ENCODE measurements at places on chromosomes 7 and 10. TPM values are rescaled to one million over a fixed set of nuclear protein-coding genes. Genes with fewer than 3 reads are reported as not detected.

Gene MACC1
- total RNA-seq = 0.69 TPM

Gene PRSS2
- 12.0 TPM for total RNA-seq

GRCh38 chr7:11109659-11110058, 136.0 kb downstream of the PHF14 start:
- H3K4me3 ChIP-seq = no peak overlapping the region
- DNase-seq = no peak
- no peaks in the 10 kb centered on the region for H3K36me3 ChIP-seq
- no peaks in the 10 kb centered on the region for H3K4me1 ChIP-seq
- H3K27me3 ChIP-seq = no peaks in the 10 kb centered on the region
- H3K27ac ChIP-seq = no peak overlapping the region

DNA sequence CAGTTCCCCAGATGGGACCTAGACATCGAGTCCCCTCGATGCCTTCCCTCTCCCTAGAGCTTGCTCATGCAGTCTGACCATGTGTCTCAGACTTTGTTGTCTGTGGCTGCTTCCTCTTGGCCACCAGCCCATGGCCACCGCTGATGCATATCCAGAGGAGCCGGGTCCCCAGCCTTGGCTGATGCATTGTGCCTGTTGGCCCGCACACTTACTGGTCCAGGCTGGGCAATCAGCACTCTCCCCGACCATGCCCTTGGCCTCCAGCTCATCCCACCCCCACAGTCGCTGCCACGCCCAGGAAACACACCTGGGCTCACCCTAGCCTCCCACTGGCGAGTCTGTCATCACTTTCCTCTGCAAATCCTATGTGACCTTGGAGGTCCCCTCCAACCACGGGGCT, 10.1 kb downstream of the NPC1L1 start:
- H3K27ac ChIP-seq = no peak overlapping the region
- H3K4me3 ChIP-seq = no peak overlapping the region

- H3K4me1 ChIP-seq = no peaks in the 10 kb centered on the region
- H3K27ac ChIP-seq = no peak overlapping the region
Measured at GRCh38 chr10:93707623-93708022, 5.2 kb upstream of the FRA10AC1 start.

Gene CDHR3
- 3.8 TPM for total RNA-seq

DNA sequence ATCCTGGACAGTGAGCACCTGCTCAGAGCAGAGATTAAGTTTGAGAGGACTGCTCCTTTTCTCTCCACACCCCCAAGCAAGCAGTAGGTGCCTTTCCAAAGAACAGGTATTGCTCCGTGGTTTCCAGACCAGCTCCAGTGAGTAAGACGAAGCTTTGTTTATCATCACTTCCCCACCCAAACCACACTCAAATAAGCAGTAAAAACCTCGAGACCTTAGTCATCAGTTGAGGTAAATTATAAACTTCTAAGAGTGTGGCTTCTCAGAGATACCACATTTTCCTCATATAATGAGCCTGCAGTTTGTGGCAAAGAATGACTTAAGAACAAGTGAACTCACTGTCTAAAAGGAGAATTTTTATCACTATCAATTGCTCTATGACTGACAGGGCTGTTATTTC, 50.0 kb upstream of the GRB10 start:
- no peaks in the 10 kb centered on the region for H3K27me3 ChIP-seq
- no peaks in the 10 kb centered on the region for H3K36me3 ChIP-seq
- H3K27ac ChIP-seq = no peak overlapping the region
- DNase-seq = no peak

Gene RNLS
- 9.4 TPM for total RNA-seq

GRCh38 chr10:49679480-49679893, at the start of gene C10orf53:
C10orf53 (plus strand) TSS chr10:49679651; CDS start chr10:49679698, 47 bp downstream.
- H3K4me1 ChIP-seq = no peaks in the 10 kb centered on the region
- H3K36me3 ChIP-seq = no peaks in the 10 kb centered on the region
- no peaks in the 10 kb centered on the region for H3K27me3 ChIP-seq

- no peak overlapping the region for H3K4me3 ChIP-seq
- peak; percentile 60 for DNase-seq
- no peaks in the 10 kb centered on the region for H3K36me3 ChIP-seq
- no peaks in the 10 kb centered on the region for H3K4me1 ChIP-seq
- no peak overlapping the region for H3K27ac ChIP-seq
- no peaks in the 10 kb centered on the region for H3K27me3 ChIP-seq
Measured at GRCh38 chr7:155984028-155984580, 171.8 kb upstream of the SHH start.

Gene VENTX
- 7.4 TPM for total RNA-seq

GRCh38 chr10:10734356-10735064, 283.2 kb upstream of the CELF2 start:
- H3K4me1 ChIP-seq = no peaks in the 10 kb centered on the region
- H3K27me3 ChIP-seq = no peaks in the 10 kb centered on the region
- no peak overlapping the region for H3K27ac ChIP-seq
- H3K4me3 ChIP-seq = no peak overlapping the region

Gene GATAD1
- 48.7 TPM for total RNA-seq

DNA sequence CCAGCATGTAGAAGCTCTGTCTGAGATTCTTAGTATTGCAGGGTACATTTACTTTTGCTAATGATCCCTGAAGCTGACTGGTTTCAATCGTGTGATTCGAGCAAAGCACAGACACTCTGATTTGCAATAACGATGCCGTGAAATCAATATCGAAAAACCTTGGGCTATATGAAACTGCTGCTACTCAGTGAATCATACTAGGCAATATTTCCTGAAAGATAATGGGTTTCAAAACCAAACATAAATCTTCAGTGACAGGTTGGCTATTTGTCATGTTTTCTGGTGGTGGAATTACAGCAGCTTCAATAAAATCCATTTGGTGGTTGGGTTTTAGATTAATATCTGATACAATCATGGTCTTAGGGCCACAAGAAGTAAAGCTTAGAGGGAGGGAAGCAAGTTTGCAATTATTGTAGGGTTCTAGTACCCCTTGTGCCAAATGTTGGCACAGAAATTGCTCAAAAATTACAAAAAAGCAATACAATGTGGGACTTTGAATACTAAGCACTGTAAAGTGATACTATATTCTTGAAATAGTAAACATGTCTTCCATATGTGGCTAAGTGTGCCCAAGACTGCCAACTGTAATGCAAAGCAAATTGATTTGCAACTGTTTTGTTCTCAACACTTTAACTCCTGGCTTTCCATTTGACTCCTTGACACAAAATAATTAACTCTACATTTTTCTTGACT, 112.4 kb upstream of the JAZF1 start:
- no peaks in the 10 kb centered on the region for H3K36me3 ChIP-seq
- H3K4me3 ChIP-seq = no peak overlapping the region
- H3K27ac ChIP-seq = no peak overlapping the region
- DNase-seq = no peak
- H3K27me3 ChIP-seq = no peaks in the 10 kb centered on the region

- no peaks in the 10 kb centered on the region for H3K27me3 ChIP-seq
- no peak for DNase-seq
- no peak overlapping the region for H3K4me3 ChIP-seq
- no peaks in the 10 kb centered on the region for H3K36me3 ChIP-seq
Measured at GRCh38 chr10:84095811-84096497, 43.4 kb upstream of the GHITM start.

- H3K27me3 ChIP-seq = no peaks in the 10 kb centered on the region
- H3K4me3 ChIP-seq = no peak overlapping the region
- no peaks in the 10 kb centered on the region for H3K4me1 ChIP-seq
- no peaks in the 10 kb centered on the region for H3K36me3 ChIP-seq
- no peak for DNase-seq
Measured at GRCh38 chr7:133051066-133051465, 30.8 kb downstream of the CHCHD3 start.

GRCh38 chr10:109743574-109743973, 179.7 kb downstream of the XPNPEP1 start:
- no peak overlapping the region for H3K27ac ChIP-seq
- H3K36me3 ChIP-seq = no peaks in the 10 kb centered on the region
- H3K27me3 ChIP-seq = no peaks in the 10 kb centered on the region
- H3K4me1 ChIP-seq = no peaks in the 10 kb centered on the region
- H3K4me3 ChIP-seq = no peak overlapping the region
- DNase-seq = no peak

Gene KCTD7
- 24.4 TPM for total RNA-seq

- no peaks in the 10 kb centered on the region for H3K27me3 ChIP-seq
- no peak for DNase-seq
- H3K36me3 ChIP-seq = no peaks in the 10 kb centered on the region
Measured at GRCh38 chr10:17316488-17317170, 88.6 kb downstream of the VIM start.

GRCh38 chr7:29247224-29247962, 52.8 kb downstream of the CHN2 start:
- H3K27me3 ChIP-seq = no peaks in the 10 kb centered on the region
- DNase-seq = no peak
- no peaks in the 10 kb centered on the region for H3K4me1 ChIP-seq

Gene PLEKHS1
- total RNA-seq = 0.29 TPM

Gene PITX3
- total RNA-seq = not detected

DNA sequence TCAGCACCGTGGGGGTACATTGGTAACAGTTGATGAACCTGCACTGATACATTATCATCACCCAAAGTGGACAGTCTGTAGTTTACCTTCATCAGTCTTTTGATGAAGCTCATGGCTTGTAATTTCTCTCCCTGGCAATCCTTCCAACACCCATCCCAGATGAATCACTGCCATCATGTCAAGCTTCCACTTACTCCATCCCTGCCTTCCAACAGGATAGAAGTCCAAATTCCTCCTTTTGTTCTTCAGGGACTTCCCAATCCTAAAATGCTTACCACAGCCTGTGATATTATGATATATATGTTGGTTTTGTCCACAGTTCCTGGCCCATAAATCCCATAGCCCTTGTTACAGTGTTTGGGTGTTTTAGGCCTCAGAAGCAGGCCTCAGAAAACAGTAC, 16.1 kb downstream of the SNX10 start:
- H3K36me3 ChIP-seq = no peaks in the 10 kb centered on the region
- no peaks in the 10 kb centered on the region for H3K27me3 ChIP-seq
- H3K4me3 ChIP-seq = no peak overlapping the region

DNA sequence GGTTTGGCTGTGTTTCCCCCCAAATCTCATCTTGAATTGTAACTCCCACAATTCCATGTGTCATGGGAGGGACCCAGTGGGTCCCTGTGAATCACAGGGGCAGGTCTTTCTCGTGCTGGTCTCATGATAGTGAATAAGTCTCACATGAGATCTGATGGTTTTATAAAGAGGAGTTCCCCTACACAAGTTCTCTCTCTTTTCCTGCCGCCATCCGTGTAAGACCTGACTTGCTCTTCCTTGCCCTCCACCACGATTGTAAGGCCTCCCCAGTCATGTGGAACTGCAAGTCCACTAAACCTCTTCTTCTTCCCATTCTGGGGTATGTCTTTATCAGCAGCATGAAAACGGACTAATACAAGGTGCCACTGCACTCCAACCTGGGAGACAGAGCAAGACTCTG, 329.2 kb downstream of the TNS3 start:
- H3K27ac ChIP-seq = no peak overlapping the region
- no peaks in the 10 kb centered on the region for H3K36me3 ChIP-seq
- H3K4me3 ChIP-seq = no peak overlapping the region
- no peak for DNase-seq
- H3K27me3 ChIP-seq = no peaks in the 10 kb centered on the region

Gene PAX4
- not detected for total RNA-seq

DNA sequence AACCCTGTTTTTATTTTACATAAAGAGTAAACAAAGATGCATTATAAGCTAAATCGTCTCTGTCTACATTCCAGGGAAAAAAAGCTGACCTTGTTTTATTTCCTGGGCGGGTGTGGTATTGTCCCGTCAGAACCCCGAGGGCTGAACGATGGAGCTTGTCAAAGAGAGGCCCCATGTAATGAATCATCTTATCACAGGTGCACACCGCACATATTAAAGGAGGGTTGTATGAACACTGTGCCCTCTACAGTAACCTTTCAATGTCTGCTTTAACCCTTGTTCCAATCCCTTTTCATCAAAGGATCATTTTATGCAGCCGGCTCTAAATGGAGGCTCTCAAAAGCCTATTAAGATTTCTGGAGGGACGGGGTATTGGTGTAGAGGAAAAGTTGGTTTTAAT, 158.5 kb upstream of the YAE1 start:
- no peak overlapping the region for H3K27ac ChIP-seq
- no peak overlapping the region for H3K4me3 ChIP-seq
- no peaks in the 10 kb centered on the region for H3K36me3 ChIP-seq
- no peaks in the 10 kb centered on the region for H3K27me3 ChIP-seq
- DNase-seq = no peak

DNA sequence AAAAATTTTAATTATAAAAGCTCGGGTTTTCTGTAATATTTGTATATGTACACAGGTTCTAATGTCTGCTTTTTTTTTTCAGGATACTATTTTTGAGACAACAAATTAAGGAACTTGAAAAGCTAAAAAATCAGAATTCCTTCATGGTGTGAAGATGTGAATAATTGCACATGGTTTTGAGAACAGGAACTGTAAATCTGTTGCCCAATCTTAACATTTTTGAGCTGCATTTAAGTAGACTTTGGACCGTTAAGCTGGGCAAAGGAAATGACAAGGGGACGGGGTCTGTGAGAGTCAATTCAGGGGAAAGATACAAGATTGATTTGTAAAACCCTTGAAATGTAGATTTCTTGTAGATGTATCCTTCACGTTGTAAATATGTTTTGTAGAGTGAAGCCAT, 57.9 kb upstream of the BAMBI start:
- no peak overlapping the region for H3K27ac ChIP-seq
- DNase-seq = no peak

GRCh38 chr10:3889961-3890522, 105.0 kb upstream of the KLF6 start:
- DNase-seq = no peak
- H3K27ac ChIP-seq = no peak overlapping the region
- H3K4me1 ChIP-seq = peaks cover 5% of the 10 kb centered on the region
- H3K27me3 ChIP-seq = no peaks in the 10 kb centered on the region
- H3K4me3 ChIP-seq = no peak overlapping the region

Gene FAM24A
- total RNA-seq = not detected

GRCh38 chr7:96084881-96085553, 236.9 kb downstream of the SLC25A13 start:
- H3K4me1 ChIP-seq = peaks cover 2% of the 10 kb centered on the region
- H3K27me3 ChIP-seq = no peaks in the 10 kb centered on the region
- no peaks in the 10 kb centered on the region for H3K36me3 ChIP-seq
- no peak overlapping the region for H3K27ac ChIP-seq

Gene PPP1R3C
- 152 TPM for total RNA-seq

GRCh38 chr10:30176776-30177533, 117.6 kb upstream of the JCAD start:
- H3K27me3 ChIP-seq = no peaks in the 10 kb centered on the region
- H3K4me1 ChIP-seq = no peaks in the 10 kb centered on the region
- no peak for DNase-seq
- H3K4me3 ChIP-seq = no peak overlapping the region
- H3K36me3 ChIP-seq = no peaks in the 10 kb centered on the region

DNA sequence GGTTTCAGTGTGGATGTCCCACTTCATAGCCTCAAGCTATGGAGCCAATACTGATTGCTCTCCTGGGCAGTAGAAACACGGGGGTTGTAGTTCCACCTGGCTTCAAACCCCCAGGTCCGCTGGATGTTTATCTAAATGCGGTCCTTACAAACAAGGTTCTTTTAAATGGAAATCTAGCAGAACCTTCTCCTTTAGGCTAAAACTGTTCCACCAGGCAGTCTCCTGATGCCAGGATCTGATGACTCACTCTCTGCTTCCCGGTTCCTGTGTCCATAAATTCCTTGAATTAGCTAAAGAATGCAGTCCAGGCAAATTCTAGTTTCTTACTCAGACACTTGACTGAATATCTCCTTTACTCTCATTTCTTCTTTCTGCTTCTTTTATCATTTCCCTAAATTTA, 108.4 kb upstream of the FAM3C start:
- no peaks in the 10 kb centered on the region for H3K36me3 ChIP-seq
- no peak overlapping the region for H3K27ac ChIP-seq
